NCI-H460 (cell line): ENCODE measurements at places on chromosomes 1 and 21.

DNA sequence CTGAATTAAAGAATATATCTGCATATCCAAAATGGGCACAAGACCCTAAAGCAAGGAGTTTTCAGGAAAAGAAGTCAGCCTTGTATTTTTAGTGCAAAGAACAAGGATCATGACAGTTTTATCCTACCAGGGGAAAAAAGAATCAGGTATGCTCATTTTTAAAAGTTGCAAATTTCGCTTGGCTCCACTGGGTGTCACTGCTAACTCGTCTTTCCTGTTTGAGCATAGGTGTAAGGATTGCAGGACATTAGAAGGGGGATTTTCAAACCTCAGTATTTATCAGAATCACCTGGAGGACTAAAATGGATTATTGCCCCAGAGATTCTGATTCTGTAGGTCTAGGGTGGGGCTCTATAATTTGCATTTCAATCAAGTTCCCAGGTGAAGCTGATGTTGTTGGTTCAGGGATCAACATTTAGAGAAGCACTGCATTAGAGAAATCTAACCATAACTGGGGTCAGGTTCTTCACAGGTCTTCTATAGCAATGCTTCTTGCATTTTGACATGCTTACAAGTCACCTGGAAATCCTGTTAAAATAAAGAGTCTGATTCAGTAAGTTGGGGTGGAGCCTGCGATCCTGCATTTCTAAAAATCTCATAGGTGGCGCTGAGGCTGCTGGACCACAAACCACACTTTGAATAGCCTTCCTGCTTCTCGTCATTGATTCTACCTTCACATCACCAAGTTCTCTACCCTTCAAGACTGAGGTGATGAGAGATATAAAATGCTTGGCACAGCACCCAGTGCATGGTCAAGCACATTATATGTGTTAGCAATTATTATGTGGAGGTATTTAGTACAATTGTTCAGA is 39.6 kb downstream of the NUF2 start:
- DNase-seq = peak; percentile 39

GRCh38 chr1:227890451-227891222 is 57.1 kb downstream of the WNT9A start:
- DNase-seq = no peak

DNA sequence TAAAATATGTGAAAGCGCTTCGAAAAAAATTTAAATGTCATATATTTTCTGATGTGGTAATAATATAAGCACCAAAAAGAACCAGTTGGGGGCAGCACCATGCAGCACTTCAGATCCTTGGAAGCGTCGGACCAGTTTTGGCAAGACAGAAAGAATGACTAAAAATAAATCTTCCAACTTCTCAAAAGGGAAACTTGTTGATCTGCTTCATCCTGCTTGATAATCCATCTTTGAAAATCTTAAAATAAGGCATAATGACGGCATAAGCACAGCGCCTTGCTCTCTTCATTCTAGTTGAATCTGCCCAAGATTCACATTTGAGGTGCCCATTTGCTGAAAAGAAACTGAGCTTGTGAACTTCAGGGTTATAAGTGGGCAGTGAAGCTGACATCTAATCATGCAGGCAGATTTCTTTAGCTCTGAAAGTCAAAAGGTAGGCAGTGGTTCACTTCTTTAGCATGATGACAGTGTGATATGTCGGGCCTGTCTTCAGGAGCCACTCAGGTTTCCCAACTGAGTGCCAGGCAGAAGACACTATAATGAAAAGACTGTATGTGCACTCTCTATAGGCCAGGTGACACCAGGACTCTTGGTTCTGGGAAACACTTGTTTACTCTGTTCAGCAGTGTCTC is 19.8 kb upstream of the MUTYH start:
- DNase-seq = peak; percentile 38

GRCh38 chr1:242522996-242523718 is 1.3 kb downstream of the PLD5 start:
- no peak for DNase-seq

DNA sequence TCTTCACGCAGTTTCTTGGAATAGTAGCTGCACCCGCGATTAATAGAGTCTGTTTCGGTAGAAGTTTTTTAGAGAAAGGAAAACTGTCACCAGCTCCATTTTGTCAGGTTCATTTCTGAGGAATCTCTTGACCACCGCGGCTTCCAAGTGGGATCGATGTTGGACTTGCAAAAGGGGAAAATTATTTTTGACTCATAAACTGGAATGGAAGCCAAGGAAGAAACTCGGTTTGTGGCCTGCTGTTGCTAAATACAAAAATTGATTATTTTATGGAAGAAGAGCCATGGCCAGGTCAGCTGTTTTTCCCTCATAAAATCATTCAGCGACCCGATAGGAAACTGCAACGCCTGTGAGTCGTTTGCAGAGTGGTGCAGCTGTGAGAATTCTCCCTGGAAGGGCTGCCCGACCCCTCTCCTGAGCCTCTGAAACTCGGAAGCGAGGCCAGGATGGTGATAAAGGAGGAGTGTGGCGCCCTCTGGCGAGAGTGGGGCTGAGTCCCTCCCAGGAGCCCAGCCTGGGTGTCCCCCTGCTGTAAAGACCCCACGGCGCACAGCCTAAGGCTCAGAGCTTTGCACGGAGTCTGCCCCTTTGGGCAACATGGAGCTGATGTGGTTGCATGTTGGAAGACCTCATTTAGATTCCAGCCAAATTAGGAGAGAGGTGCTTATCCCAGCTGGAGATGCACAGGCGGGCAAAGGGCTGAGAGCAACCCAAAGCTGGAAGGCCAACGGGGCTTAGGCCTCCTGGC is 83.6 kb upstream of the SLC25A33 start:
- DNase-seq = peak; percentile 3

DNA sequence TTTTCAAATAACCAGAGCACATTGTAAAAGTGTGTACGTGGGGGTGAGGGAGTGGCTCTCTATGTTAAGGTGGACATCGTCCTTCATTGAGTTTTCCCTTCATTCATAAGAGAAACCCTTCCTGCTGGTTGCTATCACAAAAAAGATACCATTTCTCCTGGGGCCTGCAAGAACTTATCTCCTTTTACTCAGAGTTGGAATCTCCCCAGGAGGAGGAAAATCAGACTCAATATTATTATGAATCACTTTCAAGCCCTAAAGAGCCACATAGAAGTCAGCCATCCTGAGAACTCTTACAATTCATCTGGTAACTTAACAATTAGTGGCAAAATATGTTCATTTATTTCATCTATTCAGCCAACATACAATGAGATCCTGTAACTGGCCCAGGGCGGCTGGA is 27.1 kb upstream of the TGFBR3 start:
- DNase-seq = no peak

DNA sequence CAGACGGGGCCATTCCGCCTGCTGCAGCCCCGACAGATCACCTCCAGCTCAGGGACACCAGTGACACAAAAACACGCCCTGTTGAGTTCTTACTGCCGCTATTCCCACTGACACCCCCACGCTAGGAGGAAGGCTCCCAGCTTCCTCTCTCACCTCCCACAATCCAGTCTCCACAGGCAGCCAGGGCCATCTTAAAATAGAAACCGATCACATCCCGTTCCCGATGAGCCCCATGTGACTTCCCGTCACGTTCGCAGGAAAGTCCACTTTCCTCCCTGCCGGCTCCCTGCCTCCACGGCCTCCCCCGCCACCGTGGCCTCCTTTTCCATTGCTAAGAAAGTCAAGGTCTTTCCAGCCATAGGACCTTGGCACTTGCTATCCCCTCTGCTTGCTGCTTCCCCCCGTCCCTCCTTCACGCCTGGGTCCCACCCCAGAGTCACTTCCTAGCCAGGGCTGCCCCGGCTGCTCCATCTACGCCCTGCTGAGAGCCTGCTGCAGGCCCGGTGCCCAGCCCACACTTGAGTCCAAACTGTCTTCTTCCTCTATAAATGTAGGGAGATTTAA is 24.0 kb upstream of the DDOST start:
- no peak for DNase-seq

GRCh38 chr1:59494145-59494833 is 197.4 kb downstream of the FGGY start:
- DNase-seq = no peak

DNA sequence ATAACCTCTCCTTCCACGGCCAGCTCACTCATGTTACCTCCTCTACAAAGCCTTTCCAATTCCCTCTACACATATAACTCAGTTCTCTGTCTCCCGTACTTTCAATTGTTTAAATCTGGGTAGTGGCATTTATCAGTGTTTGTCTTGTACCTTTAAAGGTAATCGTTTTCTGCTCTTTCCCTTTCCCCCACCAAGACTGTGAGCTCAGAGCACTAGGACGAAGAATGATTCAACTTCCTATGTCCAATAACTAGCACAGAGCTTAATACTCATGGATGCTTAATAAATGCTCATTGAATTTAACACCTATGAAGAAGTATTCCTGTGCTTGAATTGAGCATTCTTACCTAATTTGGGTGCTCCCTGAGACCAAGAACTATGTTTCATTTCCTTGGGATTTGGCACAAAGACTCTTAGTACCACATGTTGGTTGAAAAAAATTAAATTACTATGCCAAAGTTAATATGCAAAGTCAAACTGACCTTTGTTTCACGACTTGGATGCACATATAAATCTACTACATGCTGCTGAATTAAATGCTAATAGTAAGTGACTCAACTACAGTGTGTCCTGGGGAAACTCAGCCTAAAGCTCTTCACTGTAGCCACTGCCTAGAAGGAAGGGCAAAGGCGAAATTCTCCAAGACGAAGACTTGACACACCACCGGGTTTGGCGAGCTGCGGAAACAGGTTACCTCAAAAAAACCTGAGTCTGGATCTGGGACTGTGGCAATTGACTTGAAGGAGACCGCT is 30.6 kb upstream of the C1orf185 start:
- no peak for DNase-seq

DNA sequence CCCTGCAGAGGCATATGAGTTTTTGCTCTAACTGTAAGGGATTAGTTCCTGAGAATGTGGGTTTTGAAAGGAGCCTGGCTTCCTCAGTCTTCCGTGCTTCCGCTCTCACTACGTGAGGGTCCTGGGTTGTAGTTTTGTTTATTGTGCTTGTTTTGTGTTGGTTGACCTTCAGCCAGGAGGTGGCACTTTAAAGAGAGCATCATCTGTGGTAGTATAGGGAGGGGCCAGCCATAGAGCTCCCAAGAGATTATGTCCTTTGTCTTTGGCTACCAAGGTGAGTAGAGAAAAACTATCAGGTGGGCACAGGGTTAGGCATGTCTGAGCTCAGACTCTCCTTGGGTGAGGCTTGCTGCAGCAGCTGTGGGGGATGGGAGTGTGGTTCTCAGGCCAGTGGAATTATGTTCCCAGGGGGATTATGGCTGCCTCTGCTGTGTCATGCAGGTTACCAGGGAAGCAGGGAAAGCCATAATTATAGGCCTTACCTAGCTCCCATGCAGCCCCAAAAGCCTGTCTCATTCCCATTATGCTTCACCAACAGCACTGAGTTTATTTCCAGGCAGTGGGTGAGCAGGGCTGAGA is 23.5 kb downstream of the CYP4B1 start:
- no peak for DNase-seq

GRCh38 chr21:34609244-34609932 is 5.5 kb downstream of the RCAN1 start:
- no peak for DNase-seq
